Left ventricle myocardium inferior (tissue), 1 donor: ENCODE measurements at places on chromosomes 5 and 9. TPM values are rescaled to one million over a fixed set of nuclear protein-coding genes. Genes with fewer than 3 reads are reported as not detected.
A peak's percentile ranks its signal among the peaks of the same experiment; 100 is the strongest.

The KCNN2 gene
- total RNA-seq, result 7.2 TPM

The CLK4 gene
- 20.0 TPM for total RNA-seq

The WDR38 gene
- not detected for total RNA-seq

The RCL1 gene
- 4.9 TPM for total RNA-seq

The SPATA31D4 gene
- total RNA-seq, result not detected

The SMIM33 gene
- not detected for total RNA-seq

The RALGPS1 gene
- total RNA-seq, result 18.9 TPM

The ARID3C gene
- total RNA-seq, result not detected

The IL13 gene
- not detected for total RNA-seq

The NIPSNAP3A gene
- total RNA-seq, result 25.3 TPM

The IFNK gene
- not detected for total RNA-seq

The RNF130 gene
- 45.9 TPM for total RNA-seq

The ABCA2 gene
- 29.9 TPM for total RNA-seq

The PLCXD3 gene
- total RNA-seq, result 73.1 TPM

GRCh38 chr9:16257604-16258003 lies 612.9 kb downstream of the BNC2 start:
- no peak for DNase-seq
- H3K36me3 ChIP-seq, result no peaks in the 10 kb centered on the region
- no peak overlapping the region for H3K27ac ChIP-seq
- no peaks in the 10 kb centered on the region for H3K4me1 ChIP-seq

- H3K27me3 ChIP-seq, result no peaks in the 10 kb centered on the region
- H3K27ac ChIP-seq, result peak overlapping the region; percentile 76
- no peak for DNase-seq
- peaks cover 59% of the 10 kb centered on the region for H3K4me1 ChIP-seq
Measured at GRCh38 chr5:82335806-82336205, 57.7 kb upstream of the RPS23 start.

DNA sequence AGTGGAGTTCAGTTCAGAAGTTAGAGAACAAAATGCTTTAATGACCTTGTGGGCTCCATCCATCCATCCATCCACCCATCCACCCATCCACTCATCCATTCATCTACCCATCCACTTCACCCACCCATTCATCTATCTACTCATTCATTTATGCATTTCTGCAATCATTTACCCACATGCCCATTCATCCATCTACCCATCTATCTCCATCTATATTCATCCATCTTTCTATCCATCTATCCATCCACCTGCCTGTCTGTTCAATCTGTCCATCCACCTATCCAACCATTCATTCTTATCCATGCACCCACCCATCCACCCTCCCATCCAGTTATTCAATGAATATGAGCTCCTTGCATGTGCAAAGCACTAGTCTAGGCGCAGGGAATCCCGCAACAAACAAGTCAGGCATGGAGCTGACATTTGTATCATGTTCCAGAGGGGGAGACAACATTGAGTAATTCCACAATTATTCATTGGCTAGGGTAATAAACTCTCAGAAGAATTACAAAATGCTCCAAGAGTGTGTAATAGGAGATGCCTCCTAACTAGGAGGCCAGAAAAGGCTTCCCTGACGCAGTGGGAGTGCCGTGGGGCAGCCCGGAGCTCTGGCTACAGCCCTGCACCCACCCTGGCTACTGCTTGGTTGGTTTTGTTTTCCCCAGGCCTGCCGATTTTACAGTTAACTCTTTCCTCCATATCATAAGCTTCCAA lies 211.2 kb downstream of the NXNL2 start:
- peak; percentile 51 for DNase-seq
- no peaks in the 10 kb centered on the region for H3K36me3 ChIP-seq
- no peaks in the 10 kb centered on the region for H3K27me3 ChIP-seq
- no peak overlapping the region for H3K4me3 ChIP-seq
- H3K27ac ChIP-seq, result peak overlapping the region; percentile 85

- H3K36me3 ChIP-seq, result no peaks in the 10 kb centered on the region
- no peak for DNase-seq
- H3K27ac ChIP-seq, result no peak overlapping the region
Measured at GRCh38 chr5:126274076-126274762, 149.0 kb upstream of the GRAMD2B start.

DNA sequence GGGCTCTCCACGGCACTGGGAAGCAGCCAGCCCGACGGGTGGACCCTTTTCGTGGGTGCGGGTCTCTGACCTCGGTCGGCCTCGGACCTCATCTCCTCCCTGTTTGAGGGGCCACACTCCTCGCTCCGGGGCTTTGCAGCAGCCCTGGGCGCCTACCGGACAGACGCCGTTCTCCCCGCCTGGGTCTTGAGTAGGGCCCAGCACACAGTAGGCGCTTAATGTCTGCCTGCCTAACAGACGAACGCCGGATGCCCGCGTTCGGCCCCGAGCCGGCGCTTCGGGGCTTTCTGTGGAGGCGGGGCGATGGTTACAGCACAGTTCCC lies 842 bp upstream of the GTF3C5 start:
- peak overlapping the region; percentile 98 for H3K4me3 ChIP-seq
- H3K4me1 ChIP-seq, result peaks cover 44% of the 10 kb centered on the region
- DNase-seq, result peak; percentile 18
- no peaks in the 10 kb centered on the region for H3K27me3 ChIP-seq
- no peaks in the 10 kb centered on the region for H3K36me3 ChIP-seq

DNA sequence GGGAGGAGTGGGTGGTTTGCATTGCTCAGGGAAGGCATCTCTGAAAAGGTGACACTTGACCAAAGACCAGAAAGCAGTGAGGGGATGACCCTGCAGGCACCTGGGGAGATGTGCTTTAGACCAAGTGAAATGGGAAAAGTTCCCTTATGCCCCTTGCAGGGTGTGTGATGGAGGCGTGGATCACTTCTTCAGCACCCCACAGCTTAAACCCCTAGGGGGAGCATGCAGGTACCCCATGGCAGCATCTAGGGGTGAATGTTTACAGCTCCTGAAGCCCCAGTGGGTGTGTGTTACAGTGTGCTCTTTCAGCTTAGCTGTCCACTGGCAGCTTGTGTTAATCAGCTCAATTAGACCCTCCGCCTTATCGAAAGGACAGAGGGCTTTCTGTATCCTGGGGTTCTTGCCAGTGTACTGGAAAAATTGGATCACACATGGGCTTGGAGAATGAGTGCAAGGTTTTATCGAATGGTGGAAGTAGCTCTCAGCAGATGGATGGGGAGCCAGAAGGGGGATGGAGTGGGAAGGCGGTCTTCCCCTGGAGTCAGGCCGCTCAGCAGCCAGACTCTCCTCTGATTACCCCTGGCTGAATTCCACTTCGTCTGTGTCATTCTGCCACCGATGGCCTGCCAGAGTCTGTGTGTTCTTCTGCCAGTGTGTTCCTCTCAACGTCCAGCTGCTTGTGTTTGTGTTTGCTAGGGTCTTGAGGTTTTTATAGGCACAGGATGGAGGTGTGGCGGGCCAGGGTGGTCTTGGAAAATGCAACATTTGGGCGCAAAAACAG lies 6.3 kb downstream of the BHMT2 start:
- DNase-seq, result peak; percentile 16
- H3K4me1 ChIP-seq, result peaks cover 10% of the 10 kb centered on the region
- no peaks in the 10 kb centered on the region for H3K36me3 ChIP-seq

GRCh38 chr9:80435591-80435990 lies 863.8 kb downstream of the TLE4 start:
- no peaks in the 10 kb centered on the region for H3K4me1 ChIP-seq
- H3K27ac ChIP-seq, result no peak overlapping the region
- DNase-seq, result no peak
- H3K36me3 ChIP-seq, result no peaks in the 10 kb centered on the region

DNA sequence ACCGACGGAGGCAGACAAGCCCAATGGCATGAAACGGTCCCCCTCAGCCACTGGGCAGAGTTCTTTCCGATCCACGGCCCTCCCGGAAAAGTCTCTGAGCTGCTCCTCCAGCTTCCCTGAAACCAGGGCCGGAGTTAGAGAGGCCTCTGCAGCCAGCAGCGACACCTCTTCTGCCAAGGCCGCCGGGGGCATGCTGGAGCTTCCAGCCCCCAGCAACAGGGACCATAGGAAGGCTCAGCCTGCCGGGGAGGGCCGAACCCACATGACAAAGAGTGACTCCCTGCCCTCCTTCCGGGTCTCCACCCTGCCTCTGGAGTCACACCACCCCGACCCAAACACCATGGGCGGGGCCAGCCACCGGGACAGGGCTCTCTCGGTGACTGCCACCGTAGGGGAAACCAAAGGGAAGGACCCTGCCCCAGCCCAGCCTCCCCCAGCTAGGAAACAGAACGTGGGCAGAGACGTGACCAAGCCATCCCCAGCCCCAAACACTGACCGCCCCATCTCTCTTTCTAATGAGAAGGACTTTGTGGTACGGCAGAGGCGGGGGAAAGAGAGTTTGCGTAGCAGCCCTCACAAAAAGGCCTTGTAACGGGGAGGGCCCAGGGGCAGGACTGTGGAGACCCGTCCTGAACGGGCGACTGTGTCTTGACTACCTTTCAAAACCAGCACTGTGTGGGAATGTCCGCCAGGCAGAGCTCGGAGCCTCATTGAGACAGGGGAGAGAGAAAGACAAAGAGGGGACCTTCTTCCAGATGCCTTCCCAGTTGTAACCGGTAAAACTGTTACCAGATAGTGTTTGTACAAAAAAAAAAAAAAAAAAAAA lies 29.9 kb downstream of the CD180 start:
- no peaks in the 10 kb centered on the region for H3K27me3 ChIP-seq
- DNase-seq, result peak; percentile 58
- peaks cover 12% of the 10 kb centered on the region for H3K4me1 ChIP-seq
- peak overlapping the region; percentile 54 for H3K4me3 ChIP-seq
- H3K36me3 ChIP-seq, result peaks cover 69% of the 10 kb centered on the region
- H3K27ac ChIP-seq, result peak overlapping the region; percentile 87

DNA sequence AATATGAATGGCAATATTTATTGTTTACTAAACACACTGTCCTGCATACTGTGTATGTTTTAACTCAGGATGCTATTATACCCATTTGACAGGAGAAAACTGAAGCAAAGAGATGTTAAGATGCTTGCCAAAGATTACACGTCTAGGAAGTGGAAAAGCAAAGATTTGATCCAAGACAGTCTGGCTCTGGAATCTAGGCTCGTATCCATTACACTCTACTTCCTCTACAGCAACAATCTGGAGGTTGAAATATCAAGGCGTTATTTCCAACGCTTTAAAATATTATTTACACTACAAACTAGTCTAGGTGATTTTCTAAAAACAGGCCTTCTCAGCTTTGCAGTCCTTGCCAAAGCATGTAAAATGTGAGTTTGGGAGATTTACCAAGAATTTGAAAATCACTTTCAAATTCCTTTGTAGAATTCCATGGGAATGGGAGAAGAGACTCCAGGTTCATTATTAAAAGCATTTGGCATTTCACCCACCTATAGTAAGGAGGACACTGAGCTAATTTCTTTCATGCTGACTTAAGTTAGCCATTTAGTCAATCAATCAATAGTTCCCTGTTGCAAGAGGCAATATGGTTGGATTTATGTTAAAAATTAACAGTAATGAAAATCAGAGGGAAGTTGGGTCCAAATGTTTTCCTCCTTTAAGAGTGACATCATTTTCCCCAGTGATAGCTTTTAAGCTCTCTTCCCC lies 356.3 kb upstream of the SMARCA2 start:
- no peaks in the 10 kb centered on the region for H3K4me1 ChIP-seq
- H3K36me3 ChIP-seq, result no peaks in the 10 kb centered on the region
- no peak overlapping the region for H3K27ac ChIP-seq
- no peaks in the 10 kb centered on the region for H3K27me3 ChIP-seq

GRCh38 chr5:33806738-33807442 lies 84.9 kb downstream of the ADAMTS12 start:
- DNase-seq, result no peak
- H3K4me1 ChIP-seq, result peaks cover 6% of the 10 kb centered on the region
- peak overlapping the region; percentile 41 for H3K27ac ChIP-seq

- no peak overlapping the region for H3K27ac ChIP-seq
- no peaks in the 10 kb centered on the region for H3K4me1 ChIP-seq
- H3K4me3 ChIP-seq, result no peak overlapping the region
- DNase-seq, result no peak
- H3K36me3 ChIP-seq, result no peaks in the 10 kb centered on the region
Measured at GRCh38 chr9:32722704-32723103, 60.6 kb upstream of the TMEM215 start.

GRCh38 chr5:143812085-143812705 lies at the start of gene HMHB1:
HMHB1 (plus strand) TSS chr5:143812161.
- no peak within 1 kb of the TSS for H3K27ac ChIP-seq
- no peak within 1 kb of the TSS for H3K4me3 ChIP-seq
- H3K4me1 ChIP-seq, result peaks cover 6% of the 10 kb centered on the region
- no peak for DNase-seq
- H3K36me3 ChIP-seq, result no peaks in the 10 kb centered on the region

DNA sequence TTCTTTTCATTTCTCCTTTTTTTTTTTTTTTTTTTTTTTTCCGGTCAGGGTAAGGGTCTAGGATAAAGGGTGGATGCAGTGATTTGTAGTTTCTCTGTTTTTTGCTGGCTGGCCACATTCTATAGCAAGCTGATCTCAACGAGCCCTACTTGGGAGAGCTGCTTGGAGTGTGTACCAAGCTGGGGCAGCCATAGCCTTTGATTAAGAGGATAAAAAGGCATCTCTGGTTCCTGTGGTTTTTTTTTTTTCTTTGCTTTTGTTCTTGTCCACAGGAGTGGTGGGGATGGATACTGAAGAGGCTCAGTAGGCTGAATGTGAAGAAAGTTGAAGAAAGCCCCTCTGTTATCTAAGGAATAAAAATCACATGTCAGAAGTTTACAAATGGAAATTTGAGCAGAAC lies 955.3 kb upstream of the WWC1 start:
- no peak overlapping the region for H3K4me3 ChIP-seq
- no peaks in the 10 kb centered on the region for H3K4me1 ChIP-seq
- H3K27me3 ChIP-seq, result no peaks in the 10 kb centered on the region
- H3K27ac ChIP-seq, result no peak overlapping the region
- DNase-seq, result no peak

GRCh38 chr5:14628346-14628745 lies 36.2 kb upstream of the OTULIN start:
- no peak overlapping the region for H3K27ac ChIP-seq
- no peak overlapping the region for H3K4me3 ChIP-seq
- no peaks in the 10 kb centered on the region for H3K27me3 ChIP-seq
- H3K4me1 ChIP-seq, result no peaks in the 10 kb centered on the region

DNA sequence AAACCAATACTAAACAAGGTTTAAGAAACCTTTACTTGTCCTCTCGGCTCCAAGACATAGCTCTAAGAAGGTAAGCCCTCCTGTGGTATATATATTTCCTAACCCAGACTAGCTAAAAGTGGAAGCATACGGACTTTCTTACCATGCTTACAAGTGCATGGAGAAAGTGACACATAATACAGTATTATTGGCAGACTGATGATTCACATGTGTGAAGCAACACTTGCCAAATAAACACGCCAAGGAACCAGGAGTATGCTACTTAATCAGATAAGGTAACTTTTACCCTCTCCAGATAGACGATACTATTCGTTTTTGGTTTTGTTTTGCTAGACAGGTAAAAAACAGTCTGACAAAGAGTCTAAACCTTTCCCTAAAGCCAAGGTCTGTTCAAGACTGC lies 264.1 kb downstream of the MLLT3 start:
- no peak overlapping the region for H3K4me3 ChIP-seq
- no peak for DNase-seq
- no peaks in the 10 kb centered on the region for H3K36me3 ChIP-seq
- H3K4me1 ChIP-seq, result peaks cover 23% of the 10 kb centered on the region
- H3K27me3 ChIP-seq, result no peaks in the 10 kb centered on the region
